ENCODE measurements at places on chromosomes 11 and 22.

- DNase-seq, result no peak
Measured at GRCh38 chr11:122334546-122335339, 218.7 kb upstream of the BLID start.

- no peak for DNase-seq
Measured at GRCh38 chr11:60734279-60734678, 9.8 kb downstream of the MS4A18 start.

GRCh38 chr11:70885281-70886231 is 366.8 kb downstream of the SHANK2 start:
- no peak for DNase-seq

DNA sequence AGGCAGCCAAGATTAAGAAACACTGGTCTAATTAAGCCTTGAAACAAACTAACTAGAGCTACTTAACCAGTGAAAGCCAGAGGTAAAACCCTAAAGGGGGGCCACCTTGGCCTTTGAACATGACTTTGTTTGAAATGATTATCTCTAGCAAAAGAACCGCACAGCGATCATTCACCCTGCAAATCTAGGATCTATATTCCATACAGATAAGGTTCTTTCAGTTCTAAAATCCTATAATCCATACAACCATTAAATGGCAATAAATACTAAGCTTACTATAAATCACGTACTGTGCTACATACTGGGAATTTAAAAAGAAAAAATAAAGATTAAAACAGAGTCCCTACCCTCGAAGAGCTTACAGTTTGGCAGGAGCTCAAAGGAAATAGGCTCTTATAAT is 40.6 kb downstream of the RBFOX2 start:
- no peak for DNase-seq

DNA sequence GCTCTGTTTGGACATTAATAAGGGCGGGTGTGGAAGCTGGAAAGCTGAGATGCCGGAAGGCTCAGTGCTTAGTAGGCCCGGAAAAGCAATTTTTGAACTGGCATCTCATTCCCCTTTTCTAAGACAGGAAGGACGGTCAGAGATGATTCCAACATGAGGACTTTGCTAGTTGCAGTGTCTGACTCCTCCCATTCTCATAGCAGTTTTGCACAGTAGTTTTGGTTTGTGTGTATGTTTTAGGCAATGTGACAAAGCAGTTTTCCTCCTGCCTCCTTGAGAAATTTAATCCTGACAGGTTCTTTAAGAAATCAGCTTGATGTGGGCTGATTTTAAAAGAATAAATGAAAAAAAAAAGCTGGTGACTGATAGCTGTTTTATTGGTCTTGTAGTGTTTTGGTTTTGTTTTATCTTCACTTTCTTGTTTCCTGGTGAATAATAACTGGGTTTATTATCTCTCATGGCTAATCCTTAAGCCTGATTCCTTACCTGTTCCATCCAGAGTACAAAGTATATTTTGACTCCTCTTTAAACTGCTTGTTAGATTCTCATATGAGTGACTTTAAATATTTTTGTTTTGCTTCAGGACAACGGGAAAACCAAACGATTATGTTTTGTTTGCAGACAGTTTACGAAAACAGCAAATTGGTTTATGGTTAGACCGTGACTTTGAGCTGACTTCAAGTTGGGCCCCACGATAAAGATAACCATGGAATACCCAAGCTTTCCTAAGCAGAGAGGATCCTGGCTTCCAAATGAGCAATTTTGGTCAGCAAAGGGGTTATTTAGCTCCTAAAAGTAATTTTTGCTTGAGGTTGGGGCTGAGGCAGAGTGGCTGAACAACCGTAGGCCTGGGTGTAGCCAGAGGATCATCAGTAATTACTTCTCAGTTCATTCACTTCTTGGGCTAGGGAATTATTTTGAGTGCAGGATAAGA is 3.4 kb downstream of the PTPRJ start:
- DNase-seq, result no peak

DNA sequence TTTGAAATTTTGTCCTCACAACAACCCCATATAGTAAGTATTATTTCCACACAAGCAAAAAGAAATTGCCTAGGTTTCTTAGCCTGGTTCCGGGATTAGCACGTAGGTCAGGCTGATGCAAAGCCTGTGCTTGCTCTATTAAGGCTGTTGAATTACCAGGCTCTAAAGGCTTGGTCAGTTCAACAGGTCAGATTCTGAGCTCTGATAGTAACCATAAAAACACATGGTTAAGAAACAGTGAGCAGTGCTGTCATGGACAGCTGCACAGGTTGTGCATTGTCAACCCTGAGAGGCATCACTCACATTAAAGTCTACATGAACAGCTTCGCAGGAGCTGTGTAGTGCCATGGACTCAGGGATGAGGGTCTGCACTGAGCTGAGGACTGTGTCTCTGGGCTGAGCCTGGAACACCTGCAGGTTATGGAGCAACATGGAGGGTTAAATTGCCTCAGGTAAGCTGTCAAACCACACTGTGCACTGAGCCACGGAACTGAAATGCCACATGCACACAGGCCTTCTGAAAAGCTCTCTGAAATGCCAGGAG is 98.0 kb downstream of the PIWIL4 start:
- no peak for DNase-seq

GRCh38 chr11:4448995-4449394 is at the start of gene OR52K2:
OR52K2 (plus strand) TSS chr11:4449295; CDS start chr11:4449340, 45 bp downstream.
- no peak for DNase-seq

DNA sequence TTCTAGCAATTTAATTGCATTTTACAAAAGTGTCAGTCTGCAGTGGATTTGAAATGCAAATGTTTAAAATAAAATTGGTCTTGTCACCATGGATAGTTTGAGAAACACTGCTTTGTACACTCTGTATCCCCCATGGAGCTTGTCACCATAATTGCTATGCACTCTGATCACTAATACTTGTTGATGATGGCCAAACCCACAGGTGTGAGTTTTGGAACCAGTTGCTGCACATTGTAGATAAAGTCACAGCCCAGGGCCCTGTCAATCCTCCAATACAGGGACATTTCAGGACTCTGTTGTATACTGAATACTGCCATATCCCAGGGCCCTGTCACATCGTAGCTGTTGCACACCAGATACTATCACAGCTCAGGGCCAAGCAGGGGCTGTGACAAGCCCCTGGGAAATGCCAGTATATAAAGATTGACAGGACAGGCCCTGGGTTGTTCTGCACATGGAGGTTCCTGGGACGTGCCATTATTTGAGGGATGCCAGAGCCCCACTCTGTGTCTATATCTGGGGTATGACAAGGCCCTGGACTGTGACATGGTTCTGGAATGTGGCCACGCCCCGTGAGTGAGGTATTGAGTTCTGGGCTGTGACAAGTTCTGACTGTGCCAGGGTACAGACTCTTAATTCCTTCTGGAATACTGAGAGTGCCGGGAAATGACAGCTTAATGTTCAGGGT is 27.9 kb upstream of the SMPD1 start:
- DNase-seq, result no peak

DNA sequence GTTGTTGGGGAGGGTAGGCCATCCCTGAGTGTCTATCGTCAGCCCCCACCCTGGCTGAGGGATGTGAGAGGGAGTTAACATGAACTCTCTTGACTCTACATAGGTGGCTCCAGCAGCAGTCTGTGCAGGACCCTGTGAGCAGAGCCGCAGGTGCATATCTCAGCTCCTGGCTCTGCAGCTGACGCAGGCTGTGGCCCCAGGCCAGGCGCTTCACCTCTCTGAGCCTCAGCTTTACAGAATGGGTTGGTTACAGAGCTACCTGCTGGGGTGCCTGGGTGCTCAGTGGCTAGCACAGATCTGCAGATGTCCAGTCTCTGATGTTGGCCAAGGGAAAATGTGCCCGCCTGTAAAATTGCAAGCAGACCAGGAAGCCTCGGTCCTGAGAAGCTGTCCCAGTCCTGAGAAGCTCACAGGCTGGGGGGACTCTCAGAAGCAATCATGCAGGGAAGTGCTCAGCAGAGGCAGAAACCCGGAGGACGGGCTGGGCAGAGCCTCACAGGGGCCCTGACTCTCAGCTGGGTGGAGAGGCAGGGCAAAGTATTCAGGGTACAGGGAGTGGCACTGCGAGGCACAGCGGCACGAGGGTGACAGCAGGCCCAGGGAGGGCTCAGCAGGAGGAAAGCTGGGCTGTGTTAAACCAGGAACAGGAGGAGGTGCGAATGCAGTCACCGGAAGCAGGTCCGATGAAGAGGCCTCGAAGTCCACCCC is 15.9 kb upstream of the LRP5 start:
- no peak for DNase-seq

DNA sequence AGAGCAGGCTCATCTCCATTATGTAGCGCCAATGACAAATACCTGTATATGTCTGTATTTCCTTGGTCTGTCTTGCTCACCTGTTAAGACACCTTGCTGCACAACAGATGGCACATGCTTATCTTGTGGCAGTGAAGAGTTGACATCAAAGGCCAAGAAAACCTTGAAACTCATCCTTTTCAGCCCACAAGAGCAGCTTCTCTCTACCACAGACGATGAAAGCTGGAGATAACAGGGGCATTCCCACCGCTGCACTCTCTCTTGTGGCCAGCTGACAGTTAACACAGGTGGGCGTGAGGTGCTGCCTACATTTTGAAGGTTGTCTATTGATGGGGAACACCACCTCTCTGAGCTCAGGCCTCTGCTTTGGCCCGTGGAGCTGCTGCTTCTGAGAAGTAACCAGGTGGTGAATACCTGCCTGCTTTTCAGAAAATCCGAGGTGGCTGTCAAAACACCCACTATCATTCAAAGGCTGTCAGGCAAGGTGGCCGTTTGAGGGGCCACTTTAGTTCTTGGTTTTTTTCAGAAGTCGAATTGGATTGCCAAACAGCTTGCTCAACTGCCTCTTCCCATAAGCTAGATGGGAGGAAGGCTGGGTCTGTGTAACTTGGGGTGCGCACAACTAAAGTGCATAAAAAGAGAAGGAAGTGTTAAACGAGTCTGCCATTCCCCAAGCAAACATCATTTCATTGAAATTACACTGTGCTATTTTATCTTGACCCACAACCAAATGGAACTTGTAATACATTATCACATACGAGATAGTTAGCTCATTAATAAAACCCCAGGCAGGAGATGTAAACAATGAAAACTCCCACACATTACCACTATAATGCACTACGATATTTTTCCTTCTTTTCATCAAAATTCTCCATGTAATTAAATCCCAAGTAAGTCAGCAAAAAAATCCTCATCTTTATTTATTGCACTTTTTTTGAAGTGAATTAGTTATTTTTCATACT is 87.1 kb upstream of the RAG2 start:
- DNase-seq, result no peak

DNA sequence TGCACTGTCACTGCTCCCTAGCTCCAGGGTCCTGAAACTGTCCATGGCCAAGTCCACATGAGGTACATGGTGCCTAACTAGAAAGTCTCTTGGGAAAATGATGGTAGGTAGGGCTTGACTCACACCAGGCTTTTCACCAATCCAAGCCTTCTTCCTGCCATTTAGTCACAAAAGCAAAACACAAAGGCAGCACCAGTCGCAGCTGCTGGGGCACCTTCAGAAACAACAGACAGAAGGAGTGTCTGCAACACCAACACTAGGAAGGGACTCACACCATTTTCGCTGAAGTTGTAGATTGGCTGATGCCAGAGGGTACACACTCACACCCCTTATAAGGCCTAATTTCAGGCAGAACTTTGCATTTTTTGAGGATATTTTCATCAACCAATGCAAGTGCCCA is 55.7 kb downstream of the SYTL2 start:
- no peak for DNase-seq

DNA sequence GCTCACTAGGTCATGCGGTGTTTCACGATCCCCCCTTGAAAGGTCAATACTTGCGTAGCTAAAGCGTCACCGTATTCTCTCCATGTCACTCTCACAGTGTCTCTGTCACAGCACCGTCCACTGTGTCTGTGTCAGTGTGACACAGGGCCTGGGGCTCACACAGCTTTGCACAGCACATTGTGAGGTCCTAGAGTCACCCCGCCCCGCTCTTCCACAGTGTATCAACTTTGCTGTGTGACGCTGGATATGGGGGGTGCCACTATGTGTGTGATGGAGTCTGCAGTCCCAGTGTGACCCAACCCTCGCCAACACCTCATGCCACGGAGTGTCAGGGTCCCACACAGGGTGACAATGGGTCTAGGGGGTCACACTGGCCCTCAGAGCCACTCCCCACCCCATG is 583 bp downstream of the P4HA3 start:
- no peak for DNase-seq

GRCh38 chr11:117195761-117196160 is 3.4 kb upstream of the TAGLN start:
- DNase-seq, result no peak

DNA sequence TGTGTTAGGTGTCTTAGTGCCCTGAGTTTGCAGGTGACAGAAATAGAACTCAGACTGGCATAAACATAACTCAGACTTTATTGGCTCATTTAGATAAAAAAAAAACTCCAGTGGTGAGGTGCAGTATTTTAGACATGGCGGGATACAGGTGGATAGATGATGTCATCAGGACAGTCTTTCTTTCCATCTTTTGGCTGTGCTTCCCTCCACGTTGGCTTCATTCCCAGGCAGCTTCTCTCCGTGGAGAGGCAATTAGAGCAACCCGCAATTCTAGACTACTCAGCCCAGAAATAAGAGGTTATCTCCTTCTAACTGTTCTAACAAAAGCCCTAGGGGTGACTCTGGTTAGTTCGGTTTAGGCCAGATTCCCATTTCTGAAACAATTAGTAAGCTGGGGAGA is 40.5 kb downstream of the NCAM1 start:
- DNase-seq, result no peak

- DNase-seq, result no peak
Measured at GRCh38 chr11:130783323-130783722, 133.0 kb downstream of the SNX19 start.

DNA sequence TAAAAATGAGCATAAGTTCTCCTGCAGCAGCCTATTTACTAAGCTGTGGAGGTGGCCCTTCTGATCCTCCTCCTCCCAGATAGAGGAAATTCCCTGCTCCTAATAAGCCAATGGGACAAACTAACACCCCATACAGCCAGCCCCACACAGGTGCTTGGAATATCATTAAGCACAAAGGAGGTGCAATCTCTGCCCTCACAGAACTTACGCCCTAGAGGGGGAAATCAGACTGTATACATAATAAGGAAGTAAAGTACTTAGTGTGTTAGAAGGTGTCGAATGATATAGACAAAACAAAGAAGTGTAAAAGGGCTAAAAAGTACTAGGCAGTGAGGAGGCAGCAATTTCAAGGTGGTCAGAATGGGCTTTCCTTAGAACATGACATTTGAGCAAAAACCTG is 5.8 kb downstream of the MS4A12 start:
- no peak for DNase-seq

Data from SK-N-MC (cell line).